ENCODE measurements at places on chromosomes 2 and 18. TPM values are rescaled to one million over a fixed set of nuclear protein-coding genes. Genes with fewer than 3 reads are reported as not detected.

GRCh38 chr2:119546447-119546767 lies 2.2 kb downstream of the CFAP221 start:
- no peak for DNase-seq

Gene PFN4
- 0.45 TPM for total RNA-seq

Gene AQP12A
- total RNA-seq, result not detected

Gene THSD7B
- total RNA-seq, result 0.10 TPM

Gene TEX44
- total RNA-seq, result not detected

Gene IER3IP1
- 4.5 TPM for total RNA-seq
